Amniotic stem cell (primary cell): ENCODE measurements at places on chromosomes 6 and 20.

- no peak for DNase-seq
These were observed 2.8 kb upstream of the FOXC1 start for GRCh38 chr6:1606780-1607515.

DNA sequence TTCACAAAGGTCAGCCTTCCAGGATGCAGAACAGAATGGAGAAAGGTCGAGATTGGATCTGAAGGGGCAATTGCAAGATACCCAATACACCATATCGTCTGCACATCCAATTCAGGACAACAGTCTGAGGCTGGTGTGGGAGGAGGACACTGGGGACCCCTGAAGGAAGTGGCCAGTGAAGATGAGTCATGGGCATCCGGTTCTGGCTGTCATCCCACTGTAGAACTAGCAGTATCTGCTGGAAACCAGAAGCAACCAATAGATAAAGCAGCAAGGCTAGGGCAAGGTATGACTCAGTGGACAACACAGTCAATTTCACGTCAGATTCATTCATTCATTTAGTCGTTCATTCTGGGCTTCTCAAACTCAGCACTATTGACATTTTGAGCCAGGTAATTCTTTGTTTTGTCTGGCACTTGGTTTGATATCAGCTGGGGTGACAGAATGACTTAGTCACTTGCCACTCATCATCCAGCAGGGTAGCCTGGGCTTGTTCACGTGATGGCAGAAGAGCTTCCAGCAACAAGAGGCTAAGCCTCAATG lies 30.3 kb upstream of the SHLD1 start:
- DNase-seq = no peak

DNA sequence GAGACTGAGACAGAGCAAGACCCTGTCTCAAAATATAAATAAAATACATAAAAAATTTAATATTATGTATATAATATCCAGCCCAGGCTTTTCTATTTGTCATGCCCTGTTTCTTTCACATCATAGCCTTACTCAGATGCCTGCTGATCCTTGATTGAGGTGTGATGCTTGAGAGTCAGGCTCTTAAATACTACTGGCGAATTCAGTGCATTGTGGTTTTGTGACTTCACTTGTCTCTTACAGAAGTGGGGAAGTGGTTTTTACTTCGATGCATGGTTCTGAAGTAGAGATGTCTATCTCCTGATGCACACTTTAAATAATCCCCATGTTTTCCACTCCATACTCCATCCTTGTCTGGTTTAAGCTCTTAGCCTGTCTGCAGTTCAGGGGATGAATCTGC lies 29.1 kb downstream of the ASXL1 start:
- DNase-seq = no peak

- DNase-seq = no peak
These were observed 107.4 kb downstream of the PREX1 start for GRCh38 chr20:48720256-48720985.

GRCh38 chr6:155132617-155133016 lies 131.2 kb upstream of the CLDN20 start:
- DNase-seq = no peak

- no peak for DNase-seq
These were observed 53.1 kb upstream of the SNX9 start for GRCh38 chr6:157769776-157770426.

GRCh38 chr6:160912411-160912810 lies 79.2 kb upstream of the MAP3K4 start:
- no peak for DNase-seq

GRCh38 chr6:46850792-46851191 lies 57.6 kb downstream of the MEP1A start:
- no peak for DNase-seq

- DNase-seq = no peak
These were observed 136.0 kb downstream of the HFE start for GRCh38 chr6:26223228-26223627.

- DNase-seq = no peak
These were observed 1131.8 kb downstream of the GRIK2 start for GRCh38 chr6:102525336-102525735.

DNA sequence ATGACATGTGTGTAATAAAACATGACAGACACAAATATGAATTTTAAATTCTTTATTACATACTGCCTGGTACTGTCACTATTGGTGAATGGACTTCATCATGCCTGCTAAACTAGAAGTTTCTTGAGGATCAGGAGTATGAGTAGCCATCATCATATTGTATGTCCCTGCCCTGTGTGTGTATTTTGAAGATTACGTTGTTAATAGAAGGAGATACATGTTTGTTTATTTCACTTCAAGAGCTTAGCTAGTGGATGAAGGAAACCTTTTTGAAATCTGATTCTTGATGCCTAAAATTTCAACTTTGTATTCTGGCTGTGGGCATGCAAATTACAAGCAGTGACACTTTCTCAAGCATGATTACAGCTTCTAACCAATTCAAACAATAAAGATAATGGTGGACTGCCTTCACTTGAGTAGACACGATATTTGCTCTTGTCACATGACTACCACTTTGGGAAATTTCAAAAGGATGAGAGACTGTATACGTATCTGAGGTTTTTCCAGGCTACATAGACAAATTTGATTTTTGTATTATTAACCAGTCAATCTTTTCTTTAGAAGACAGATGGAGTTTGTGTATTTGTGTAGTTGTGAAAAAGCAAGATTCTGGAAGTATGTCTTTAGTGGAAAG lies 3.5 kb downstream of the TBPL1 start:
- no peak for DNase-seq

- no peak for DNase-seq
These were observed 51.2 kb upstream of the FRMD1 start for GRCh38 chr6:168130168-168130696.

GRCh38 chr6:161242113-161242512 lies 31.7 kb downstream of the AGPAT4 start:
- DNase-seq = no peak

DNA sequence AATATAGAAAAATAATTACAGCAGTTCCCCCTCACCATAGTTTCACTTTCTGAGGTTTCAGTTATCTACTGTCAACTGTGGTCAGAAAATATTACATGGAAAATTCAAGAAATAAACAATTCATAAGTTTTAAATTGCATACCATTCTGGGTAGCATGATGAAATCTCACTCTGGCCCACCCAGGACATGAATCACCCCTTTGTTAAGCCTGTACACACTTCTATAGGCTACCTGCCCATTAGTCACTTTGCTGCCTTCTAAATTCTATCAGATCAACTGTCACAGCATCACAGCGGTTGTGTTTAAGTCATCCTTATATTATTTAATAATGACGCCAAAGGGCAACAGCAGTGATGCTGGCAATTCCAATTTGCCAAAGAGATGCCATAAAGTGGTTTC lies 140.3 kb upstream of the RUNX2 start:
- peak; percentile 2 for DNase-seq

- DNase-seq = no peak
These were observed 377.3 kb upstream of the JAG1 start for GRCh38 chr20:11051136-11051535.

- no peak for DNase-seq
These were observed 46.1 kb downstream of the PRKN start for GRCh38 chr6:162681447-162681846.

DNA sequence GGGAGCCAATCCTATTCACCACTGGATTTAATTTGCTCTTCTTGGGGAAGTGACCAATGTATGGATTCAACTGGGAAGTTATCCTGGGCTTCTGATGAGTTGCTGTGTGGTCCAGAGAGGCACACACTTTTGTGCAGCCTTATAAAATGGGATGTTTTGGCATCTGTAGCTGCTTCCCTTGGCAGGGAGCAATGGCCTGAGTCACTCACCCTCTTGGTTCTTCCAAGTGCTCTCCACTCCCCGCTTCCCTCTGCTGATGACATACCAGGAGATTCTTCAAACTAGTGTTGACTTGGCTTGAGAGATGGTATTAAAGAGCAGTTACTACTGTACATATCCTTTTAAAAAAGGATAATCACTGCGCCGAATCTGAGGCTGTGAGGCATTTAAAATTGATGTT lies 105.8 kb downstream of the JARID2 start:
- peak; percentile 41 for DNase-seq

- no peak for DNase-seq
These were observed 104.0 kb downstream of the COL12A1 start for GRCh38 chr6:75101896-75102295.

DNA sequence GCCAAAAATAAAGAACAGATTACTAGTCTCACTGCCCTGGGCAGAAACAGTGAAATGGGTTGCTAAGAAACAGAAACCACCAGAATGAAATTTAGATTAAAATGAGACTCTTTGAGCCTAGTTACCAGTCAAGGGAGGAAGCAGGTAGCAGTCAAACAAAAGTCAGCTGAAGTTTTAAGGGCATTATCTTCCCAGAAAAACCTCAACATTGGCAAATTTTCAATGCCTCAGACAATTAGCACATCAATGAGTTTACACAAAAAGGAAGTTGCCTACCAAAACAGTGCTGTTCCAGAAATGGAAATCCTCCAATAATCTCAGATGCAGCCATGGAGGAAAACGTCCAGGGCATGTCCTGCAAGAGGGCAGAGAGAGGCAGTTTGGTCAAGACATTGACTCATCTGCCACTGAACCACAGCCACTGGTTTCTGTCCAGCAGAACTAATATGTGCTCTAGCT lies 399.7 kb upstream of the ADGRB3 start:
- DNase-seq = no peak

DNA sequence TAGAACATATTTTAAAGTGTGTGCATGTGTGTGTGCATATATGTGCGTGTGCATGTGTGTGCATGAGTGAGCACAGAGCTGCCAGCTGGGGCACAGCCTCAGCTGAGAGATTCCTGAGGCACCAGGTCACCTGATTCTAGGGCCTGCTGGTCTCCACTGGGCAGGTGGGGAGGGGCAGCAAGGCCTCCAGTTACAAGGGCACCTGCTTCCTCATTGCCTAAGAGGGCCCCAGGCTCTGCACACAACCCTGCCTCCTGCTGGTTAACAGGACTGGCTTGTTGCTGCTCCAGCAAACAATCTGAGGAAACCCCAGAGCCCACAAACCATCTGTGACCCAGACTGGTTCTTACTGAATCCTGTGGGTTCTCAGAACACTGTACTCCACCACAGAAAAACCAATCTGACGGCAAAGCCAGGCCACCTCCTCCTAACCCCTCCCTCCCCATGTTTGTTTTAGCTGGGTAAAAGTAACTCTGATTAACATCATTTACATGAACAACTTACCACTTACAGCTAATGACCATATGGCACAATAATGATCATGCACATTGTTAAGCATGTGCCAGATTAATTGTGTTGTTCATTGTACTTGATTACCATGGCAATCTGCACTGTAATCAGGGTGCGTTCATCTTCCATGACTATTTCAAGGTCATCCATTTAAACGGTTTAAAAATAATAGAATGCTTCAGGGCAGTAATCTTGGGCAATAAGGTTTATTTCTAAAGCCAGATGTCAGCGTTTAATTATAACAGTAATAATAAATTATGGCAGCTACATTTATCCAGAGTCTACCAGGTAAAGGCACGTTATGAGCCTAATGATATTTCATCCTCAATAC lies 23.1 kb upstream of the UBE2J1 start:
- no peak for DNase-seq
